ENCODE measurements at places on chromosomes 3 and 15. TPM values are rescaled to one million over a fixed set of nuclear protein-coding genes. Genes with fewer than 3 reads are reported as not detected.

DNAH1 gene
- polyA plus RNA-seq, result 10.0 TPM

ZNF80 gene
- polyA plus RNA-seq, result not detected

EFHB gene
- 5.5 TPM for polyA plus RNA-seq

ALAS1 gene
- 49.4 TPM for polyA plus RNA-seq

CTXND1 gene
- polyA plus RNA-seq, result 10.4 TPM

MYO5A gene
- polyA plus RNA-seq, result 7.8 TPM

CFAP100 gene
- 1.2 TPM for polyA plus RNA-seq

GRCh38 chr3:18234717-18235335 lies 190.3 kb downstream of the SATB1 start:
- DNase-seq, result no peak

GRCh38 chr3:53079791-53080555 lies 34.1 kb upstream of the SFMBT1 start:
- DNase-seq, result no peak

DNA sequence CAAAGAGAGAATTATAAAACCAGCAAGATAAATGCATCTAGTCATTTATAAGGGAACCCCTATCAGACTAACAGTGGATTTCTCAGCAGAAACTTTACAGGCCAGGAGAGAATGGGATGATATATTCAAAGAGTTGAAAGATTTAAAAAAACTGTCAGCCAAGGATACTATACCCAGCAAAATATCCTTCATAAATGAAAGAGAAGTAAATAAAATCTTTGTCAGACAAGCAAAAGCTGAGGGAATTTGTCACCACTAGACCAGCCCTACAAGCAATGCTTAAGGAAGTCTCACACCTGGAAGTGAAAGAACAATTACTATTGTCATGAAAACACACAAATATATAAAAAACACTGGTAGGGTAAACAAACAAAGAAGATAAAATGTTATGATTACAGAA lies 113.4 kb upstream of the FAM3D start:
- no peak for DNase-seq

- no peak for DNase-seq
Measured at GRCh38 chr3:14907043-14907966, 40.1 kb upstream of the NR2C2 start.

DNA sequence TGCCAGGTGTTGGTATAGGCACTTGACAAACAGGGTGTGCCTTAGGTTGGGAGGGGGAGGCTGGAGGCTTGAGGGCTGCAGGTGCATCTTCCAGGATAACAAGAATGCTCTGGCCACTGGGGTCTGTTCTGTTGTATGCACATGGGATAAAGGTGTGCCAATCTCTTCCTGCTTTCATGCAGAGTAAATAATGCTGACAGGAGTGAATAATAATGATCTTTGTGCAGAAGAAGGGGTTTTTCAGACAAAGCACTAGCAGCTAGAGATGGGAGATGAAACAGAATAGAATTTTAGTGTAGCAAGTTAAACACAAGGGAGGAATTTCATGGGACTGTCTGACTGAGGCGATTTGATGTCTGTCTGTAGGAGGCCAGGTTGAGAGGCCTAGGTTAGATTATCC lies 1.9 kb upstream of the ROPN1 start:
- no peak for DNase-seq

- DNase-seq, result no peak
Measured at GRCh38 chr3:154872696-154873095, 207.4 kb upstream of the MME start.

DNA sequence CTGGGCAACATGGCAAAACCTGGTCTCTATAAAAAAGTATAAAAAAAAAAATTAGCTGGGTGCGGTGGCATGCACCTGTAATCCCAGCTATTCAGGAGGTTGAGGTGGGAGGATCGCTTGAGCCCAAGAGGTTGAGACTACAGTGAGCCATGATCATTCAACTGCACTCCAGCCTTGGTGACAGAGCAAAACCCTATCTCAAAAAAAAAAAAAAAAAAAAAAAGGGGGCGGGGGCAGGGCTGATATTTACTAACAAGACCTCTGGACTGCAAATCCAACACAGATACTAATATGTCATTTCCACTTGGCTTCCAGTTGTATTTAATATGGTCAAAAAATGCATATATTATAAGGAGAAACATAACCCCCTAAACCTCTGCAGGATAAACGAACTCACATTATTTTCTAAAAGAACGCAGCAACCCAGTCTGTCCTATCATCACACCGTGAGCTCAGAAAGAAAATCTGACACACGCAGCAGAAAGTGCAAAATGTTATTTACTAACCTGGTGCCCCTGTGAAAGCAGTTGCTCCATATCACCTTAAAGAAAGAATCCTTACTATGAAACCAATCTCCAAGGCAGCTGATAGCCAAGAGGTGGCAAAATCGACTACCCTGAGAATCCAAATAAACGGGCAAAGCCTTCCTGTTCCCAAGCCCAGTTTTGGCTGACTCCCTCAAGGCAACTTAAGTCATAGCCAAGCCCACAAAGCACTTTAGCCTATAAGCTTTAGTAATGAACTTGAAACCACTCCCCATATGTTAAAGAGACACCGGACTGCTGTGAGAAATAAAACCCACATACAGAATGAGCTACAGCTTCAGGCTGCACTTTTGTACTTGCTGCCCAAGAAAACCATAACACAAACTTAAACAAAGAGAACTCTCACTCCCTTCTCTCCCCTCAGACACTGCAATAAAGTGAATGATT lies 39.3 kb downstream of the PLD1 start:
- peak; percentile 78 for DNase-seq

- no peak for DNase-seq
Measured at GRCh38 chr3:189331002-189331418, 159.2 kb downstream of the TPRG1 start.

DNA sequence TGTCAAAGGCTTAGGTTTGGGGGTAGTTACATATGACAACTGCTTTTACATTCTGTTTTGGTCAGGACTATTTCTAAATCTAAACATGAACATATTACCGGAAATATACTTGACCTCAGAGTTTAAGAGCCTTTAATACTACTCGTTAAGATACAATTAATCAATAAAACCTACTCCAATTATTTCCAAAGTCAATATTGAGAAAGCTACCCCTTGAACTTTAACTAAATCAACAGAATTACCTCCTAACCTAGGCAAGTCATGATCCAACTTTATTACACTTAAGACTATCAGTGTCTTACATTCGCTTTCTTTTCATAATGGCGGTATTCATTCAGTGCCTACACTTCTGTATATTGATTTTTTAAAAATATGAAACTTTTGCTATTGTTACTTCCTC lies 107.7 kb downstream of the RAP2B start:
- DNase-seq, result no peak

DNA sequence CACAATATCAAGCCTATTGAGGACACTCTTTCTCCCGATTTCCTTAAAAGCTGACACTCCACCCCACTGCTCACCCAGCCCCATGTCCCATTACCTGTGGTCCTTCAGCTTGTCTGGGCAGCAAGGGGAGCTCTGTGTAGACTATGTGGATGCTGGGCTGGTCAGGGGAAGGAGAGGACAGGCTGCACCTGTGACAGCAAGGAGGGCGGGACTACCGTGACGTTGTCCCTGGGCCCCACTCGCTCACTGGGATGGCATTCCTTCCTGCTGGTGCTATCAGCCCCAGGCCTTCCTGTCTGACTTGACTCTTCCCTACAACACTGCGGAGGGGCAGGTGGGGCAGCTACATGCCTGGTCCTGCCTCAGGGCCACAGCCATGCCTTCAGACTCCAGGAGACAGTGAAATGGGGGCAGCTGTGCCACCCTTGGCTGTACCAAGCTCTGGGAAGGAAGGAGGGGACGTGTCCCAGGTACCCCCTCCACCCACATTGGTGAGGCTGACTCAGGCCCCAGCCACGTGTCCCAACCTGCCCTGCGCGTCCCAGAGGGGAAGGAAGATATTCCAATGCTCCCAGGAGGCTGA lies at the start of gene TMEM40:
TMEM40 (minus strand) TSS at position 163 of the 583 bp plus-strand sequence. CDS start 9,427 bp downstream, outside the sequence.
- no peak for DNase-seq

- no peak for DNase-seq
Measured at GRCh38 chr15:65903296-65904073, 34.2 kb downstream of the RAB11A start.

- no peak for DNase-seq
Measured at GRCh38 chr3:32557640-32558352, 12.9 kb downstream of the DYNC1LI1 start.

- DNase-seq, result no peak
Measured at GRCh38 chr3:81291586-81291985, 469.9 kb downstream of the GBE1 start.

GRCh38 chr15:62528505-62528904 lies 363.4 kb upstream of the C2CD4B start:
- no peak for DNase-seq

All from right renal pelvis (tissue), 4 donors.